Activated T-cell treated with anti-CD3 and anti-CD28 coated beads for 1 hour (primary cell): ENCODE measurements at places on chromosomes 6 and 20.

- no peak for DNase-seq
These were observed 144.1 kb downstream of the QRSL1 start for GRCh38 chr6:106773522-106773921.

- DNase-seq = no peak
These were observed 3.2 kb downstream of the RIMS4 start for GRCh38 chr20:44807051-44807683.

GRCh38 chr20:3106658-3107463, 22.3 kb upstream of the AVP start:
- DNase-seq = no peak

DNA sequence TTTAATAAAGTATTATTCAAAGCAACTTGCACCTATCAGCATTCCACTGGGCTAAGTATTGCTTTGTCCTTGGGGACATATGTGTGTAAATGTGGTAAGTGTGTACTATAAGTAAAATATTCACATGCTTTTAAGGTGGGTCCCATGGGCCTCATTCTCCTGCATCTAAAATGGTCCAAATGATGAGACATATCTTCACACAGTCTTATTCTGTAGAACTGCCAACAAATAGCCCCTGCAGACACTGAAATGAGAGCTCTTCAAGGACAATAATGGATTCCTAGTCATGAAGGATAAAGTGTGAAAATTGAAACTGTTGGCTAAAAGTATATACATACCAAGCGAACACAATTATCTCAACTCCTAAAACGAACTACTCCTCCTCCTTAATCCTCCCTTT, 81.8 kb downstream of the SMLR1 start:
- no peak for DNase-seq

- no peak for DNase-seq
These were observed 20.8 kb upstream of the MLN start for GRCh38 chr6:33824461-33825154.

DNA sequence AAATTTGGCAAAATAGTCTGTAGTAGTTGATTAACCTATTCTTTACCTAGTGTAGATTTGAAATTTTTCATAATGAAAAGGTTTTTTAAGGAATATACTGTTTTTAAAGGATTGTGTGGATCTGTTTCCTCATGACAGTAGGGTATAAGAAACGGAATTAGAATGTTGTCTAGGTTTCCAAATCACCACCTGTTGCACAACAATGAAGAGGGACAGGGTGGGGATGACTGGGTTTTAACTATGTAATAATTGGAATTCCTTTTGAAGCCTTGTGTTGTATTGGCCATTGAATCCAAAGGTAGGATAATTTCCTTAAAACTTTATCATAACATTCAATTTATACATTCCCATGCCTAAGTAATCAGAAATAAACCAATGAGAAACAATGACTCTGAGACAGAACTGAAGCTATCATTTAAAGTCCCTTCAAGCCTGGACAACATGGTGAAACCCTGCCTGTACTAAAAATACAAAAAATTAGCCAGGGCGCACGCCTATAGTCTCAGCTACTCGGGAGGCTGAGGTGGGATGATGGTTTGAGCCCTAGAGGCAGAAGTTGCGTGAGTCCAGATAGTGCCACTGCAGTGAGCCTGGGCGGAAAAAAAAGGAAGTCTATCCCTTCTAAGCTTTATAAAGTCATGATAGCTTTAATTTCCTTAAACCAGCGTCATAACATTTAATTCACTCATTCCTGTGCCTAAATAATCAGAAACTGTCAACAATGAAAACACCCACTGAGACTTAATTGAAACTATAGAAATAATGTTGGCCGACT, 18.3 kb upstream of the SLC17A5 start:
- DNase-seq = no peak

DNA sequence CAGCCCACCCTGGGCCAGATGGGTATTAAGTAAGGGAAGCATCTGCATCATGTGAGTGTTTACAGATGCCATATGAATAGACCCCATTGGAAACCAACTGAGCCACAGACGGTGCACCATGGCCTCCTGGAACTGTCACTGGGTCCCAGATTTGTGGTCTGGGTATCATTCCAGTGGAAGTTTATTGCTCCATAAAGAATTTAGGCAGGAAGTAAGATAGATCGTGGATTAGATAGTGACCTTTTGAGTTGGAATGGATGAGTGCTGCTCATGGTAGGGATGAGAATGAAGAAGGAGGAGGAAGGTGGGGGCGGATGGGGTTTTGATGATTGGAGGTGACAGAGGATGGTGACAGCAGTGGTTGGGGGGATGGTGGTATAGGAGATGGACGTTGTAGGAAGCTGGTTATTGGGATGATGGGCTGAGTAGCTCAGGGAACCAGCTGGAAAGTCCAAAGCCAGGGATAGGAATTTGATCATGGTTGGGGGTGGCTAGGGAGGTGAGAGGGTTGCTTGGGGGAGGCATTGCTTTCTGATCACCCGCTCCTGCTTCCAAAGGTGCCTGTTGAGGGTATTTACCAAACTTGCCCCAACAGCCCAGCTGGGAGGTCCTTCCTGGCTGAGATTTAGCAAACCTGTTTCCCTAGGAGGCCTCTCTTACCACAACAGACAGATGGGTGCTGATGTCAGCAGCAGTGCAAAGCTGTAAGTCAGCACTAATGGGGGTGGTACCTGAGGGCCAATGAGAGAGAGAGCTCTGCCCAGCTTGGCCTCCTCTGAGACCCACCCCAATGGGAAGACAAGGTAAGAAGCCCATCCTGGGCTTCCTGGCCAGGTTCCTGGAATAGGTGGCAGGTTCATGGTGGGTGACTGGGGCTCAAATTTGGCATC, 78.0 kb downstream of the VEGFA start:
- no peak for DNase-seq

DNA sequence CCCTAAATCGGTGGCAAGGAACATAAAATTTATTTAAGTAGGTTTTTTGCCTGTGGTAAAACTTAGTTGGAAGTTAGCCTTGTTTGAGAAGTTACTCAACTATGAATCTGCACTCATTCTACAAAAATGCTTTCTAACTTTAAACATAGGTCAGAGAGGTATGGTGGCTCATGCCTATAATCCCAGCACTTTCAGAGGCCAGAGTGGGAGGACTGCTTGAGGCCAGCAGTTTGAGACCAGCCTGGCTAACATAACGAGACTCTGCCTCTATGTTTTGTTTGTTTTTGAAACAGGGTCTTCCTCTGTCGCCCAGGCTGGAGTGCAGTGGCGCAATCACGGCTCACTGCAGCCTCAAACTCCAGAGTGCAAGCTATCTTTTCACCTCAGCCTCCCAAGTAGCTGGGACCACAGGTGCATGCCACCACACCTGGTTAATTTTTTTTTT, 16.2 kb downstream of the USP49 start:
- no peak for DNase-seq

DNA sequence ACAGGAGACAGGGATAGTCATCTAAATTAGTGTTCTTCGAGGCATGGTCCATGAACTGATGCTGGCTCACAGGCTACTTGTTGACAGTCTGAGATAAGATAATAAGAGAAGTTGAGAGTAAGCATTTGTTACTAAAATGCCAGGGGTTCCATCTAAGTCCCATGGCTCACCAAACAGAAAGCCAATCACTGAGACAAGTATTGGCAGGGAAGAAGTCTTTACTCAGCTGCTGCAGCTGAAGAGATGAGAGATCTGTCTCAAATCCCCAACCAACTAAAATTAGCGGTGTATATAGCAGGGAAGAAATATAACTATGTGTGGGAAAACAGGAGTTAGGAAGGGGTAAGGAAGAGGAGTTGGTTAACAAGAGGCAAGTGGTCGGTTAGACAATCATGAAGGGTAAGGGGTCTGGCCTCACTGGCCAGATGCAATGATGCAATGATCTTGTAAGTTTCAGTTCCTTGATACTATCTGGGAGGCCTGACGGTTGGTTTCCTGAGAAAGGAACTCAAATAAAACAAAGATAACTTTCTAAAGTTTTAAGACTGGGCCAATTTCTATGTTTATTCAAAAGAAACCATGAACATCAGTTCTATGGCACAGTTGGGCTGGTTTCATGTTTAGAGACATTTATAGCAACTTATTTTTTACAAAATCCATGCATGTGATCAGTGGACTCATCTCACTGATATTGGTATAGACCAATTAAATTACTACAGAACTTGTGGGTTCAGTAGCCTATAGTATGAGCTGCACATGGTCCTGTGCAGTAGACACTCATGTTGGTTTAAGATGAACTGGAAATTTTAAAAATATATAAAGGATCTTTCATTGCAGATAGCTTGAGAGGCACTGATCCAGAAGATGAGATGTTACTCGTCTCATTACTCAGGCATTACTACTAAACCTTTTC, 9.9 kb upstream of the HEBP2 start:
- no peak for DNase-seq

- no peak for DNase-seq
These were observed 128.9 kb upstream of the PMEPA1 start for GRCh38 chr20:57838670-57839151.
